ENCODE measurements at places on chromosomes 7 and 10.
A peak's percentile ranks its signal among the peaks of the same experiment; 100 is the strongest.

DNA sequence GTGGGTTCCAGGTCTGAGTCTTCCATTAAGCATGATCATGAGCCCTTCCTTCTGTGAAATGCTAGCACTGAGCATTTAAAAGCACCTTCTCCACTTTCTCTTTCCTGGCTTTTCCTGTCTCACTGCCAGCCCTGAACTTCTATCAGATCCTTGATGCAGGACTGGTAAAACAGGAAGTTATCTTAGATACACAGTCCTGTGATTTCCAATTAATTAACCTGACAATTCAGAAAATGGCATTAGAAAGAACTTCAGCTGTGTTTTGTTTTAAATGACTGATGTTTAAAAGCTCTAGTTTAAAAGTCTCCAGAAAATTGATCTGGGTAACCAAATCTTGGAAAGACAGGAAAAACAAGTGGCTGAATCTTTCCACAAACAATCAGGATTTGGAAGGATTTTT lies 79.0 kb upstream of the MACROH2A2 start:
- no peak for DNase-seq

- no peak for DNase-seq
These were observed 50.4 kb upstream of the NFE2L3 start for GRCh38 chr7:26101361-26102151.

- DNase-seq, result no peak
These were observed 249.0 kb upstream of the AUTS2 start for GRCh38 chr7:69349291-69349690.

DNA sequence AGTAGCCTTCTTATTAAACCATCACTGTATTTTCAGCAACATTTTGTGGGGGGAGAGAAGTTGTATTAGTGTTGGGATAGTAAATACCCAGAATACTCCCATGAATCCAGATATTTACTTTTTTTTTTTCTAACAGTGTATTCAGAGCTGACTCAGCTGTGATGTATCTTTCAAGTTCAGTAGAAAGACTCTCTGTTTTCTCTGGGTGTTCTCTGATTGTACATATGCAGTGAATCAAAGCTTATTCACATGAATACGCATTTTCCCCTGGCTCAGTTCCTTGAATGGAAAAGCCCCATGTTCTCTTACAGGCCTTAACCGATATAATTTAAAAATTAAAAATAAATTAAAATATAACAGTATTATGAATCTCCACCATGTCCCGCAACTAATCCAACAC lies 1.3 kb downstream of the TFPI2 start:
- DNase-seq, result peak; percentile 25

DNA sequence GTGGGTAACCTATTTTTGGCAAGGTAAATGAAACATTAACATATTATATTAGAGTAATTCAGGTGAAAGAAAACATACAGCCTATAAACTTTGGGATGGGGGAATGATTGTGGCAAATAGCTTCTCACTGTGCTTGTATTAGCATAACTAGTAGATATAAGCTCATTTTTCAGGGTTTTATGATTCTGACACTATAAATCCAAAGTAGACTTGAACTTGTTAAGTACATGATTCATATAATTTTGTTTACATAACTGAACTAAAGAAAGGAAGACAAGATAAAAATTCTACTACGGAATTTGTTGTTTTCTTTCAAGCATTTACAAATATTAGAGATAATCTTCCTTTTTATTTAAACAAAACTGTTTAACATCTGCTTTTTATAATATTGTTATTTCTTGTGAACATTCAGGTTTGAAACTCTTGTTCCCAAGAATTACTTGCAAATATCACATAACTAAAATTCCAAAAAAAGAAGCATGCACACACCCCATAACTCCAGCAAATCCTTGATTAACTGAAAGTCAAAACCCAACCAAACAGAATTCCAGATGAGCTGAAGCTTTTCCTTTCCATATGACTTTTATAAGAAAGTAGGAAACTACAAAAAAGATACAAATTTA lies 142.3 kb downstream of the JAZF1 start:
- no peak for DNase-seq

- DNase-seq, result peak; percentile 23
These were observed 220.3 kb upstream of the STK17A start for GRCh38 chr7:43362652-43363034.

DNA sequence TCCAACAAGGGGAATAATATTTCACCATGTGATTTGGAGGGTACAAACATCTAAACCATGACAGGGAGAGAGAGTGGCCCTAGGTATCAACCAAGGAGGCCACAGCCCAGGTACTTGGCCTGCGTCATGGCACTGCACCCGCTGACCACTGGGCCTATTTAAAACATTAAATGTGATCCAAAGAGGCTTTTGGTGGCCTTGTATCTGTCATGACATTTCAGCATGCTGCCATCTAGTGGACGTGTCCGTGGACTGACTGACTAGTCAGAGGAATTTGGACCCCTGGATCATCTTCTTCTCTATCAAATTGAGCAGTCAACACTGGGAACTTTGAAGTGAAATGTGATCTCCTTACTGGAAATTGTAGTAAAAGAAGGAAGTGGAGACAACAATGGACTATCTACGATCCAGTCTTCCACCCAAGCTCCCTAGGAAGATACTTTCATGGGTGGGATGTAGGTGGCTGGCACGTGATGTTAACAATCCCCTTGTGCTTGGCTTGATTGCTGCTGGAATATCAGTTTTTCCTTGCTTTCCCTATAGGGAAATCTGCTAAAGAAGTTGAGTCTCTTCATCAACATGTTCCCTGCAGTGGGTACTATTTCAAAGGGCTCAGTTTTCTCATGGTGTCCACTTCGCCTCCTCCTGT lies 24.6 kb upstream of the ITGA8 start:
- DNase-seq, result peak; percentile 55

DNA sequence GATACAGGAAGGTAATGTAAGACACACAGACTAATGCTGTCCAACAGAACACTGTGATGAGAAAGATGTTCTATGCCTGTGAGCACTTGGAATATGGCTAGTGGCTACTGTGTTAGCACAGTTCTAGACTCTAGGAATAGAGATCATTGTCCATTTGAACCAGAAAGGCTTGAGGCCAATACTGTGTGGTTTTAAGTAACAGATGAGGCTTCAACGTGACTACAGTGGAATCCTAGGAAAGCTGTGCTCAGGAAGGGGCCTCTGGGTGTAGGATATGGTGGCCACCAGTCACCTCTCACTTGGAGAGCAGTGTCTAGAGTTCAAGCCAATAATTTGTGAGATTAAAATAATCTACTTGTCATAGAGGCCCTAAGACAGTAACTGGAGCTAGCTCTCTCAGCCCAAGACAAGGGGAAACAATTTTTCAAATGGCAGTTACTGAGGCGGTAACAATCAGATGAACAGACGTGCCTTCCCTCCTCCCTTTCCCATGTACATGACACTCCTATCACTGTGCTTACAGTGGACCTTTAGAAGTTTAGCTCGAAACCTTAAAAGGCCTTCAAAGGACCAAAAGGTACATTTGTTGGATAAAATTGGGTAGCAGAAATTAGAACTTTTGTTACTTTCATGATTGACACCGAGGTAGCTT lies 10.2 kb downstream of the ZDHHC16 start:
- DNase-seq, result no peak

DNA sequence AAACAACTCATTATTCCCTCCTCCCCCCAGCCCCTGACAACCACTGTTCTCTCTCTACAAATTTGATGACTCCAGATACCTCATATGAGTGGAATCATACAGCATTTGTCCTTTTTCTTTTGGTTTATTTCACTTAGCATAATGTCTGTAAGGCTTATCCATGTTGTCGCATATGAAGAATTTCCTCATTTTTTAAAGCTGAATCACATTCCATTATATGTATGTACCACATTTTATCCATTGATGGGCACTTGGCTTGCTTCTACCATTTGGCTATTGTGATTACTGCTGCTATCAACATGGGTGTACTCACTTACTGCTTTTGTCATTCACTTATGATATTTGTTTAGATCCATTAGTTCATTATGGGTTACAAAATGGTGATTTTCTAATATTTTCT lies 112.8 kb downstream of the BUB3 start:
- no peak for DNase-seq

- peak; percentile 55 for DNase-seq
These were observed 34.7 kb upstream of the KMT2E start for GRCh38 chr7:104979167-104979841.

- peak; percentile 52 for DNase-seq
These were observed at the start of gene SRGN for GRCh38 chr10:69087590-69088470. Gene SRGN, plus strand, starts transcription at chr10:69088103. Its CDS starts 55 bp downstream, at chr10:69088158.

- DNase-seq, result no peak
These were observed 26.7 kb downstream of the YWHAG start for GRCh38 chr7:76332078-76332477.

DNA sequence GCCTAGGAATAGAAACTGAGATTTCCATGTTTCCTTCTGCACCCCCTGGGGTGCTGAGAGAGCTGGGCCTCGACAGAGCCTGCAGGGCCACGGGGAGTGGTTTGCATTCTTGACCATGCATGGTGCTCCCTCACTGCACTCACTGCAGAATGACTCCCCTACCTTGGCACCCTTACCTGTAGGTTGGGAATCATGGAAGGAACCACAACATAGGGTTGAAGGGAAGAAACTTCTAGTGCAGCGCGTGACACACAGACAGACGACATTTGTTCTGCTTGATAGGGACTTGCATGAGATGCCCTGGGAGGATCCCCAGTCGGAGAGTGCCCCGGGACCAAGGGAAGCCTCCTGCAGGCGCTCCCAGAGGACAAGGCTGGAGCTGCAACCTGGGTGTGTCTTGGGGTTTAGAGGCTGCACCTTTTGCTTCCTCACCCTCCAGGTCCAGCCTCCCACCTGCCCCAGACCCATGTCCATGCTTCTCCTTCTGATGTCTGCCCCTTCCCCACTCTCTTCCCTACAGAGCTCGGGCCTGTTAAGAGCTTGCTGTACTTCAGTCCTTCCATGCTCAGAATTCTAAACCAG lies 245.2 kb downstream of the ABCA13 start:
- DNase-seq, result no peak

- DNase-seq, result no peak
These were observed 62.9 kb downstream of the FBXL13 start for GRCh38 chr7:103011650-103012049.

- no peak for DNase-seq
These were observed 9.2 kb downstream of the ZNF800 start for GRCh38 chr7:127383123-127383835.

DNA sequence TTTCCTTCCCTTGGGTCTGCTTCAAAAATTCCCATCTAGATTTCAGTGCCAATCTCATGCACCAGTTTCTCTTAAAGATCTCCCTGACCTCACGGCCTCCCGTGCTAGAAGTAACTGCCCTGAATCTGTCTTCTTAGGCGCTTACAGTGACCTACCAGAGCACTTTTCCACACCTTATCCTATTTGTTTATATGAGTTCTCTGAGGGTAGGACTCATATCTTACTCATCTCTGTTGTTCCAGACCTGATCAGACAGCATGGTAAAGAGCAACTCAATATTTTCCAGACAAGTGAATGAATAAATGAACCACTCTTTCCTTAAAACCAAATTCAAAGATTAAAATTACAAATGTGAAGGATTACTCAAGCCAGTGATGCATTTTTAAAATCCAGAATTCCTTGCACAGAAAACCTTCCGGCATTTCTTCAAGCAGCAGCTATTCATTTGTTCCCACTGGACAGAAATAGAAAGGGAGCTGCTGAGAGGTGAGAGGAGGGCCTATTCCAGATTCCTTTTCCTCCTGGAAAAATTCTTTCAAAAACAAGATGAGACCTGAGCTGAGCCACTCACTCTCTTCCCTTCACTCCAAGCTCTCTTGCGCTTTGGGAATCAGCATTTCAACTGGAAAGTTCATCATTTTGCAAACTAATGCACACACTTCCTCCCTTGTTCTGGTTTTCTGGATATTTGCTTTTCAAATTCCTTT lies 94.6 kb downstream of the ELMO1 start:
- no peak for DNase-seq

GRCh38 chr7:135189961-135190360 lies 19.5 kb upstream of the CYREN start:
- peak; percentile 54 for DNase-seq

DNA sequence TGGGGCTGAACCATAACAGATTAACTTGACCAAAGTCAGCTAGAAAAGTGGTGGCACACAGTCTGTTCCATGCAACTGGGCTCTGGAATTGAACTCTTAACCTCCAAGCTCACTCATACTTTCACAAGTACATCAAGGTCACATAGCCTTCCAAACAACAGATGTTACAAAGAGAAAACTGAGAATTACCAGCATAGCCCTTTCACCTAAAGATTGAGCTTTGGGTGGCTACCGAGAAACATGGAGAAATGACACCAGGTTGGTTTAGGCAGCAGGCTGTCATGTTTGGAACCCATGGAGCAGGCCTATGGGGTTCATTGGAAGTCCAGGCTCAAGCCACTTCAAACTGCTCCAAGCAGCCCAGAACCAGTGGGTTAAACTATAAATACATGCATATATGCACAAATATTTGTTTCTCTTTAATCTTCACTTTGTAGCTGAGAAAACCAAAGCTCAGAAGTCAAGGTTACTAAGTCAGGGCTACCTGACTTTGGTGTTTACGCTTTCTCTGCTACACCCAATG lies 59.1 kb downstream of the MALSU1 start:
- DNase-seq, result no peak

- peak; percentile 73 for DNase-seq
These were observed 278.1 kb upstream of the NRP1 start for GRCh38 chr10:33612551-33612950.

DNA sequence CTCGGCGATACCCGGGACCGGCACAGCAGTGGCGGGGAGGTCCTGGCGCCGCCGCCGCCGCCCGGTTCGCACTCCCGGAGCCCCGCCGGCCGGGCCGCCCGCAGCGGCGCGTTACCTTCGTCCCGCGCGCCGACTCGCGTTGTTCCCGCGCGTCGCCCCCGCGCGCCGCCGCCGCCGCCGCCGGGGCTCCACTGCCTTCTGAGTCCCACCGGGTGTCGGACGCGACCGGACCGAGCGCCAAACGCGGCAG lies at the start of gene EZH2:
Gene EZH2 (minus strand): TSS at position 243 of the 250 bp plus-strand sequence. CDS start 36,993 bp downstream, outside the sequence.
- no peak for DNase-seq

DNA sequence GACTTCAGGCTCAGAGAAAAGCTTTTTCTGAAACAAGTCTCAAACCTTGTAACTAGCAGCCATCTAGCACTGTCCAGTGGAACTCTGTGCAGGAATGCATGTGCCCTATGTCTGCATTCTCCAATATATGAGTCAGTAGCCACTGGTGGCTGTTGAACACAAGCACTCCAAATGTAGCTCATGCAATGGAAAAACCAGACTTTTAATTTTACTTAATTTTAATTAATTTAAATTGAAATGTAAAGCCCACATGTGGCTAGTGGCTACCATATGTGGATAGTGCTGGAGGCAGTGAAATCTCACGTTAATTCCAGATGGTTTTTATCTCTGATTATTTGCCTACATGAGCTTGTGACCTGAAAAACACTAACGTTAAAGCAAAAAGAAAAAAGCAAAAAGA lies 225.1 kb downstream of the GATA3 start:
- DNase-seq, result peak; percentile 2

- no peak for DNase-seq
These were observed 48.2 kb upstream of the ODAD2 start for GRCh38 chr10:28047061-28047460.

- peak; percentile 81 for DNase-seq
These were observed 99.4 kb downstream of the CTBP2 start for GRCh38 chr10:125060826-125061556.

DNA sequence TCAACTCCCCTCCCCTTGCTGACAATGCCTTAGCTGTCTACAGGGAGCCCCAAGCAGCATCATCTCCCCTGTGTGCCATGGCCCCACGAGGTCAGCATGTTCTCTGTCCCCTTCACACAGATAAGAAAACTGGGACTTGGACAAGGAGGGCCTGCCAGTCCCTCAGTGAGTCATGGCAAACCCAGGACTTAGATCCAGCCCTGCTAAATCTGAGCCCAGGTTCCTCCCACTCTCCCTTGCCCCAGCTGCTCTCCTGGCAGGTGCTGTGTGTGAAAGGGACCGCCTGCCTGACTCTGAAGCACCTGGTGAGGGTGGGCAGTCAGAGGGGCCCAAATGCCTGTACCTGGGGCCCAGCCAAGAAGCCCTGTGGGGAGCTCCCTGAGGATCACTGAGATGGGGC lies 7.4 kb downstream of the CRHR2 start:
- DNase-seq, result no peak

Data from AG08395 (cell line).